AG09309 (cell line): ENCODE measurements at places on chromosomes 12 and 14.

DNA sequence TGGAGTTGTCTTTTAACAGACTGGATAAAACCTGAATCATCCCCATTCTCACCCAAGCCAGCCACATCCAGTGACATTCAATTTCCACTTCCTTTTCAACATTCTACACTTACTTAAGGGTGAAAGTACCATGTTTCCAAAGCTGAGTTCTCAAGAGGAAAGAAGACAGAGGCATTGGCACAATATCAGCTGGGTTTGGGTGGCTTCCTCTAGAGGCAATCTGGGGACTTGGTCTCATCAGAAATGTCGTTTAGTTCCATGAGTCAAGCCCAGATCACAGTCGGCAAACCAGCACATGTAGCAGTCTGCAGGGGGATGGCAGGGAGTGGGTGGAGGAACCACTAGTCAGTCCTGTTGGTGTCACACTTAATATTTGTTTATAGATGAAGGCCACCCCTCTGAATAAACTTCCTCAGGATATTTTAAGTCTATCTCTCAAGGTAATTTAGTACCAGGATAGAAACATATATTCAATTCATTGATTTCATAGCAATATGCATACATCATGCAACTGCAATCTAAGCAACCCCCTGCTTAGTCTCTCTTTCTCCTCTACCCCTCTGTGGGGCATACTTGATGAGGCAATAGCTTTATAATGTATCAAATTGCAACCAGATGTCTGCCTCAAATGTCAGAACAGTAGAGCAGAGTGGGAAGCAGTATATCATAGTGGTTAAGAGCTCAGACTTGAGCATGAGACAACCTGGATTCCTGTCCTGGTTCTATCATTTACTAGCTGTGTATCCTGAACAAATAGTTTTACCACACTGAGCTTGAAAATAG lies 3.0 kb downstream of the SRRM4 start:
- DNase-seq: no peak

DNA sequence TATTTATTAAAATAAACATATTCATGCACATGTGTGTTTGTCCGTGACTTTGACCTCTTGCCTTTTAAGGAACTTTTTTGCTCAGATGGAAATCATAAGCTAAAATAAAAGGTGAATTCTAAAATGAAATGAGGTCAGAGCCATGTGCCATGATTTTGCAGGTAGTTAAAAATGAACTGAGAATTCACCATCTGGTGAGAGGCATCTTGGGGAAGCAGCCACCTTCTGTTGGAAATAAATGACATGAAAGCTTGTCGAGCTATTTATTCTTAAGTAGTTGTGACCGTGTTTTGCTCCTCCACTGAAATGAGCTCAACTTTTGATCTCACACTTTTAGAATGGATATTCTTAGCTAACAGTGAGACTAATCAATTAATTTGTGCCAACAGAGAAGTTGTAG lies 56.8 kb upstream of the CNOT2 start:
- no peak for DNase-seq

- no peak for DNase-seq
These were observed 191.4 kb downstream of the TTC7B start for GRCh38 chr14:90624732-90625400.

DNA sequence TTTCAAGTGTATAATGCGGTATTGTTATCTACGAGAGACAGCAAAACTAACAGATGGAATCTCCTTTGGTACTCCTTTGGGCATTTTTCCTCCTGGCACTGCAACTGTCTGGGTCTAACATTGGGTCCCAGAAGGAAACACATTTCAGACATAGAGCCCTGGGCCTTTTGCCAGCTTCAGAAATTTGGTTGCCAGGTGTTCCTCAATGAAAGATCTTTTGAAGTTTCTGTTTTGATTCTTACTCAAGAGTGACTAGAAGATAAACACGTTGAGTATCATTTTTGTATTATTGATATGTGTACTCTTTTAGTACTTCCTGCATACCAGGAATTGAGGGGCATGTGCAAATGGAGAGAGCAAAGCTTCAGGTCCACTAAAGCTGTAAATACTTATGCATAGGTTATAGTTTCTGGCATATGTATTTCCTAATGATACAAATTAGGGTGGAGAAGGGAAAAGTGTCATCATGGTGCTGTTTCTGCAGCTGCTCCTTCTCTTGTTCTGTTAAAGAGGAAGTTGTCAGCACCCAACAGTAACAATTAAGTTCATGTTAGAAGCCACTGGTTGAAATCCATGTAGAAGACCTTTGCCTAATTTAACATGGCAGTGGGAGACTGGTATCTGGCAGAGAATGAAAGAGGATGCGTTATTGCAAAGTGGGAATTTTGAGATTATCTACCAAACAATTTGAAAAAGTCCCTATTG lies 53.5 kb downstream of the SLC38A6 start:
- no peak for DNase-seq

DNA sequence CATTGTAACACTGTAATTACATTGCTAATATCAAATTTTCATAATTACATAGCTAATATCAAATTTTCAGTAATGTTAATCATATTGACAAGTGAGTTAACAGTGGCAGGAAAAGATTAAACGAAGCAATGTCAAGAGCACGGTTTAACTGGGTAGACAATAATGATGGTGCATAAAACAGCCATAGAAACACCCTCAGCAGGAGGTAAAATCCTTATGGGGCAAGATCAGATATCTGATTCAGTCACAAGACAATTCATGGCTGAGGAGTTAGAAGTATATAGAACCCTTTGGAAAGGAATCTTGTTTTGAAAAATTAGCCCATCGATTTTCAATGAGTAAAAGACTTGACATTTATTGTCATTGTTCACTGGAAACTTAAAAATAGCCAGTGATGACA lies 190.6 kb downstream of the SLC2A13 start:
- DNase-seq: no peak

- no peak for DNase-seq
These were observed 494.5 kb downstream of the TMEM132D start for GRCh38 chr12:129409281-129409680.

GRCh38 chr14:103561381-103562178 lies 877 bp downstream of the BAG5 start:
- DNase-seq: no peak

DNA sequence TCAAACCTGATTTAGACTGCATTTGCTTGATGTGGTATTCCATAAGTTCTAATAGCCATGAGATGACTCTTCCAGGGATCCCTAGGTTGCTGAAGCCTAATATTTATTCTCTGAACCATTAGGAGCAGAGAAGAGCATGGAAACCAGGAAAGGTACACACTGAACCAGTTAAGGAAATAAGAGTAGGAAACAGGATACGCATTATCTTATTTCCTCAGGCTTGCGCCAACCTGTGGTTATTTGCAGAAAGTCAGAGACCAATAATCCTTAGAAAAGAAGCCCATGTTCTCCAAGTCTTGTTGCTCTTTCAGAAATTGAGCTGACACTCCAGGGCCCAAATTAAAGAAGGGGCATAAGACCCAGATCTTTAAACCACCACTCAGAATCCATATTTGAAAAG lies 41.8 kb upstream of the SMUG1 start:
- DNase-seq: no peak

GRCh38 chr14:100107236-100107635 lies 42.0 kb downstream of the EVL start:
- no peak for DNase-seq

- DNase-seq: no peak
These were observed 326.8 kb upstream of the RTL1 start for GRCh38 chr14:101230161-101230850.

- no peak for DNase-seq
These were observed 47.4 kb upstream of the PARP11 start for GRCh38 chr12:3920351-3921150.

- no peak for DNase-seq
These were observed 32.1 kb downstream of the SPX start for GRCh38 chr12:21558100-21558679.

DNA sequence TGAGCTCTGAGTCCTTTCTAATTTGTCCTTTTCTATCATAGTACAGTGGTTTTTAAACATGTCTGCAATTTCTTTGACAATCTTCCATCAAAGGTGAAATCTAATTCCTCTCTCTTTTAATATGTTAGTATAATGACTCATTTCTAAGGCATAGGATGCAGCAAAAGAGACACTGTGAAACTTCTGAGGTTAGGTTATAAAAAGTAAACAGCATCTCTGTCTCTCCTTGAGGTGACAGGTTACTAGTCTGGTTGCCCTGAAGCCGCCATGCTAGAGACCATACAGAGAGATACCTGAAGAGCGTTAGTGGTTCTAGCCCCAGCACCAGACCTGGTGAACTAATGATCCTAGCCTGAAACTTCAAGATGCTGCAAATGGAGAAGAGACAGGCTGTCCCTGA lies 114.3 kb downstream of the PPM1A start:
- DNase-seq: no peak

GRCh38 chr12:59808317-59808910 lies 212.6 kb downstream of the SLC16A7 start:
- no peak for DNase-seq
